ENCODE measurements at places on chromosomes 11 and 22. TPM values are rescaled to one million over a fixed set of nuclear protein-coding genes. Genes with fewer than 3 reads are reported as not detected.
A peak's percentile ranks its signal among the peaks of the same experiment; 100 is the strongest.

DNA sequence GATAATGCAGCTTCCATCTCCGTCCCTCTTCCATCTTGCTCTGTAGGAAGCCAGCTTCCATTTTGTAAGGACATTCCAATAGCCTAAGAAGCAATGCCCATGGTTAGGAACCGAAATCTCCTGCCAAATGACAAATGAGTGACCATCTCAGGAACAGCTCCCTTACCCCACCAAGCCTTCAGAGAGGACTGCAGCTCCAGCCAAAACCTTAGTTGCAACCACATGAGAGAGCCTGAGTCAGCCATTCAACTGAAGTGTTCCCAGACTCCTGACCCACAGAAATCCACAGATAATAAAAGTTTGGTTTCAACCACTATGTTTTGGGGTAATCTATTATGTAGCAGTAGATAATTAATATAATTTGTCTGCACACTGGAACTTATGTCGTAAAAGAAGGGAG lies 51.7 kb upstream of the LDLRAD3 start:
- H3K36me3 ChIP-seq = no peaks in the 10 kb centered on the region
- H3K27ac ChIP-seq = no peak overlapping the region
- H3K4me1 ChIP-seq = peaks cover 16% of the 10 kb centered on the region

- no peaks in the 10 kb centered on the region for H3K27me3 ChIP-seq
- no peak overlapping the region for H3K27ac ChIP-seq
- H3K4me3 ChIP-seq = no peak overlapping the region
Observed at GRCh38 chr11:74255741-74256375, 55.6 kb downstream of the P4HA3 start.

DNA sequence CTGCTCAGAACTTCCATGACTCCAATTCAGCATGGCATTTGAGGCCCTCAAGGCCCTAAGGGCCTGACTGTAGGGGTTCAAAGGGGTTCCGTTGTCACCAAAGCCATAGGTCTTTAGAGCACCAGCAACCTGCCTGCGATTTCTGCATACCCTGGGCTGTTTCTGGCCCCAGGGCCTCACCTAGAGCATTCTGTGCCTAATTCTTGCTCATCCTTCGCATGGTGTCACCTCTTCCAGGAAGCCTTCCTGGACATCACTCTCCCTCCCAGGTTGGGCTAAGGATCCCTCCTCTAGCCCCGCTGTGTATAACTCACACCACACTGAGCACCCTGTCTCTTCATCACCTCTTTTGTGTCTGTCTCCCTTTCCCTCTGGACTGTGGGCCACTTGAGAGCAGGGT lies 194.3 kb downstream of the CEP164 start:
- H3K27ac ChIP-seq = no peak overlapping the region
- DNase-seq = no peak
- H3K36me3 ChIP-seq = no peaks in the 10 kb centered on the region
- H3K4me1 ChIP-seq = peaks cover 8% of the 10 kb centered on the region

DNA sequence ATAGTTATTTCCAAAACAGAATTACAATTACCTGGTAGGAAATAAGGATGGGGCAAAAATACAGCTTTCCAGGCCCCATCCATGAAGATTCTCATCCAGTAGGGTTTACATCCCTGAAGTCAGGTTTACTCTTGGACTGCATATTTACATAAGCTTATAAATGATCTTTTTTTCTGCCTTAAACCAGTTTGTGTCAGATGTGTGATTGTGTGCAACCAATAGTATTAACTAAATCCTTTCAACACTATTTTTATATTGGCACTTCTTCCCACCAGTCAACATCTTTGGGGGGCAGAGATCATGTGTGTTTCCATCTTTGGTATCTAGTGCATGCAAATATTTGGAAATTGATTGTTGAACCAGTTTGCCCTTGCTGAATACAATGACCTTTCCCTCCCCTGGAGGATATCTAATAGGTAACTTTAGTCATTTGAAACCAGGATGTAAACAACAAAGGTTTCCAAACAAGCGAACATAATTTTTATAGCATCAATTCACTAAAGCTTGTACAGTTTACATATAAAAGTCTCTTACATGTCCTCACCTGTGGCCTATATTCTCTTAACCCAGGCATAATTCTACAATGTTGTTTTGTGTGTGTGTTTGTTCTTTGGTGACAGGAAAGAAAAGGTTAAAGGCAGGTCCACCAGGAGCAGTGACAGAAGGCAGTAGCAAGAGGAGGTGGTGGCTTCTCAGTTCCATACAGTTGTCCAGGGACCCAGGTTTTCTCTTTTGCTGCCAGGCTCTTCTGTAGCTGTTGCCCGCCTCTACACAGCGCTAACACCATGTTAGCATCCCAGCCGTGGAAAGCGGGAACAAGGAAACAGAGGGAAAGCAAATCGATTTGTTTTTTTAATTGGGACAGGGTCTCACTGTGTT lies 1.7 kb upstream of the ME3 start:
- peaks cover 13% of the 10 kb centered on the region for H3K4me1 ChIP-seq
- H3K4me3 ChIP-seq = no peak overlapping the region
- H3K36me3 ChIP-seq = no peaks in the 10 kb centered on the region
- no peaks in the 10 kb centered on the region for H3K27me3 ChIP-seq

DNA sequence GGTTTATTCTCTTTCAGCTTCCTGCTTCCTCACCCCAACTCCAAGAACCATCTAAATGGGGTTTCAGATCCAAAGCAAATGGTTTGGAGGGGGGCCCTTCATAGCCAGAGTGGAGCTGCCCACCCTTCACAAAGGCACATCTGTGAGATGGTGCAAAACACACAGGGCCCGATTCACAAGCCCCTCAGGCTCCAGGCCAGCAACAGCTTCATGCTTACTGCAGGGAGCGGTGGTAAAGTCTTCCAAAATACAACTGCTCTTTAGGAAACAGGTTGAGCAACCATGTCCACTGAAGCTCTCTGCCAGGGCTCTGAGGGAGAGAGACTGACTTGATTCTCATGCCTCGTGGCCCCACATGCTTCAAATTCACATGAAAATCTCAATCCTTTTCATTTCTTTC lies 213.0 kb upstream of the NARS2 start:
- H3K4me3 ChIP-seq = no peak overlapping the region
- no peaks in the 10 kb centered on the region for H3K36me3 ChIP-seq
- DNase-seq = no peak
- H3K4me1 ChIP-seq = peaks cover 19% of the 10 kb centered on the region

- peaks cover 4% of the 10 kb centered on the region for H3K4me1 ChIP-seq
- H3K27me3 ChIP-seq = no peaks in the 10 kb centered on the region
- no peaks in the 10 kb centered on the region for H3K36me3 ChIP-seq
- peak; percentile 92 for DNase-seq
Observed at GRCh38 chr11:46120346-46121300, 631 bp downstream of the PHF21A start.

The LTBP3 gene
- polyA plus RNA-seq = 162 TPM

GRCh38 chr11:66975405-66976027 lies 412 bp downstream of the C11orf86 start:
- H3K27me3 ChIP-seq = peaks cover 2% of the 10 kb centered on the region
- no peak overlapping the region for H3K27ac ChIP-seq
- H3K4me1 ChIP-seq = no peaks in the 10 kb centered on the region
- H3K36me3 ChIP-seq = no peaks in the 10 kb centered on the region
- no peak for DNase-seq
- H3K4me3 ChIP-seq = no peak overlapping the region

The SCARF2 gene
- 22.7 TPM for polyA plus RNA-seq

The SDHAF2 gene
- polyA plus RNA-seq = 36.7 TPM

The SHANK3 gene
- 17.7 TPM for polyA plus RNA-seq

The TIMM10 gene
- 50.5 TPM for polyA plus RNA-seq

The UPK2 gene
- 1.5 TPM for polyA plus RNA-seq

DNA sequence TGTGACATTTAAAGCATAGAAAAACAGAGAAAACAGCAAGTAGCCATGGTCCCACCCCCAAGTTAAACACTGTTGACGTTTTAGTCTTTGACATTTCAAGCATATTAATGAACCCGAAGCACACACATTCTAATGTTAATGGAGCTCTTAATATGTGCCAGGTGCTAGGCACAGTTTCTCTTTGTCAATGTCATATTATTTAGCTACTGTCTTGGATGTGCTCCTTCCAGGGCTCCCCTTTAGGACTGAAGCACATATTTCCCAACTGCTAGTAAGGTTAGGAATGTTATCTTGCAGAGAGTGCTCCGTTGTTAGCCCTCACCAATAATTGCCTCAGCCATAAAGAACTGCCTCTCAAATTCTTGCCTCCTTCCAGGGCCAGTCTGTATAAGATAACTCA lies 716.6 kb upstream of the TENM4 start:
- H3K4me1 ChIP-seq = no peaks in the 10 kb centered on the region
- H3K36me3 ChIP-seq = no peaks in the 10 kb centered on the region
- DNase-seq = no peak

DNA sequence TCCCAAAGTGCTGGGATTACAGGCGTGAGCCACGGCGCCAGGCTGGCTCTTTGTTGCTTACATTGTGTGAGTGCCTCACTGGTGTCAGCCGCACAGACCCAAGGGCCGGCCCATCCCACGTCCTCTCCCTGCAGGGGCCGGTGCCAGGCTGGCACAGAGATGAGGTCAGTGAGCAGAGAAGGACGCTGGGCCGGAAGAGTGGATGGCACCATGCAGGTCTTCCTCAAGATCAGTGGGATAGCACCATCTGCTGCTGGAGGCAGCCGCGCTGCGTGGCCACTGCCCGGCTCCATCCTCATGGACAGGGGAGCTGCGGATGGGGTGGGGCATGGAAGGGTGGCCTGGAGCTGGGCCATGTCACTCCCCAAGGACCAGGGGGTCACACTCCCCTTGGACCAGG lies 22.0 kb upstream of the FGF4 start:
- H3K4me1 ChIP-seq = peaks cover 4% of the 10 kb centered on the region
- H3K27ac ChIP-seq = no peak overlapping the region

GRCh38 chr22:25627271-25627852 lies 62.9 kb downstream of the GRK3 start:
- H3K4me1 ChIP-seq = peaks cover 4% of the 10 kb centered on the region
- H3K36me3 ChIP-seq = no peaks in the 10 kb centered on the region
- DNase-seq = peak; percentile 18
- no peaks in the 10 kb centered on the region for H3K27me3 ChIP-seq

DNA sequence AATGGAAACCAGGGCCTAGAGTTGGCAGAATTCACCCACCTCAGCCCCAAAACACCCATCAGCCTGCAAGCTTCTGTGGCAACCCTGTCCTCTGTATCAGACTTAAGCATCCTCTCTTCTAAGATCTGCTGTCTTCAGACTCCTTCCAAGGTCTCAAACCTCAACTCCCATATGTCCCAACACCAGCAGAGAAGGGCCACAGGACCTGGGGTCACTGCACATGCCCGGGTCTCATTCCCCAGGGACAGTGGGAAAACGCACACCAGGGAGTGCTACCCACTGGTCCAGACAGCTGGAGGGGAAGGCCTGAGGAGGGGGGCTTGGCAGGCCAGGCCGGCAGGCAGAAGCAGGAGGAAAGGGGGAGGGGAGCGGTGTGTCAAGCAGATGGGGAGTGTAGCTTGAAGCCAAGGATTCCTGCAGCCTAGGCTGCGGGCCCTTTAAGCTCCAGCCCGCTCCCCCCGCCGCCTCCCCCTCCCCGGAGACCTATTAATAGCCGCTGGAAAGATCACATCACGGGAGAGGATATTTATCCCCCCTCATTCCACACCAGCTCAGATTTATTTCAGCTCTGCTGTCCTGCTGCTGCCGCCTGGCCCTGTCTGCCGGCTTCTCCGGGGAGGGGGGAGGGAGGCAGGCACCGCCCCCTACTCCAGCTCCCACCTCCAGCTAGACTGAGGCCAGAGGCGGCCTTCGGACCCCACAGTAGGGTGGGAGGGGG lies 16.7 kb downstream of the BCL9L start:
- peak overlapping the region; percentile 43 for H3K4me3 ChIP-seq
- H3K36me3 ChIP-seq = peaks cover 49% of the 10 kb centered on the region
- no peaks in the 10 kb centered on the region for H3K27me3 ChIP-seq
- H3K4me1 ChIP-seq = peaks cover 71% of the 10 kb centered on the region
- peak overlapping the region; percentile 98 for H3K27ac ChIP-seq
- DNase-seq = peak; percentile 99

GRCh38 chr22:49322861-49323622 lies 504.6 kb downstream of the BRD1 start:
- no peak overlapping the region for H3K4me3 ChIP-seq
- H3K4me1 ChIP-seq = no peaks in the 10 kb centered on the region
- no peak for DNase-seq
- H3K27ac ChIP-seq = no peak overlapping the region
- H3K36me3 ChIP-seq = no peaks in the 10 kb centered on the region

The THY1 gene
- 162 TPM for polyA plus RNA-seq

GRCh38 chr11:105609832-105610781 lies at the start of gene GRIA4:
GRIA4 (plus strand) TSS chr11:105610073; CDS start chr11:105610998, 925 bp downstream.
- H3K4me1 ChIP-seq = peaks cover 8% of the 10 kb centered on the region
- peak within 1 kb of the TSS; percentile 67 for H3K27ac ChIP-seq
- DNase-seq = peak; percentile 77
- no peaks in the 10 kb centered on the region for H3K36me3 ChIP-seq

- no peak overlapping the region for H3K4me3 ChIP-seq
- no peaks in the 10 kb centered on the region for H3K27me3 ChIP-seq
- H3K27ac ChIP-seq = no peak overlapping the region
- no peak for DNase-seq
Observed at GRCh38 chr22:35725521-35725920, 7.8 kb downstream of the APOL5 start.

GRCh38 chr11:120043328-120043945 lies 94.5 kb downstream of the TRIM29 start:
- no peak for DNase-seq
- no peak overlapping the region for H3K27ac ChIP-seq
- H3K27me3 ChIP-seq = no peaks in the 10 kb centered on the region
- no peak overlapping the region for H3K4me3 ChIP-seq

The C1QTNF4 gene
- 16.8 TPM for polyA plus RNA-seq

DNA sequence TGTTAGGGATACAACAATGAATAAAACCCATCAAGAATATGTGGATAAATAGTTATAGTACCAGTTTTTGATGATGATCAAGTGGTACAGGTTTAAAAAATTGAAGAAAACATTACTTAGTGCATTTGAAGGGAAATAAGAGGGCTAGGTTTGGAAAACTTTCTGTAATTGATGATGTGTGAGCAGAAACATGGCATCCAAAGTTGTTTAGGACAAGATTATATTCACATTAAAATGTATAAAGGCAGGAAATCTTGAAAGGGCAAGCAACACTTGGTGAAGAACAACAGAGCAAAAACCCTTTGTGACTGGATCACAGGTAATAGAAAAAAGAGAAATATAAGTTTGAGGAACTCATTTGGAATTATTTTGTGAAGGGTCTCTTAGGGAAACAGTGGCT lies 572.3 kb upstream of the RAG2 start:
- no peak for DNase-seq
- H3K36me3 ChIP-seq = no peaks in the 10 kb centered on the region
- H3K4me3 ChIP-seq = no peak overlapping the region
- no peaks in the 10 kb centered on the region for H3K27me3 ChIP-seq

GRCh38 chr11:96091476-96091875 lies 167.6 kb upstream of the MTMR2 start:
- H3K36me3 ChIP-seq = no peaks in the 10 kb centered on the region
- no peak overlapping the region for H3K4me3 ChIP-seq
- H3K27me3 ChIP-seq = no peaks in the 10 kb centered on the region
- H3K27ac ChIP-seq = no peak overlapping the region

The P4HA3 gene
- polyA plus RNA-seq = 1.00 TPM

- no peak overlapping the region for H3K27ac ChIP-seq
- H3K4me1 ChIP-seq = peaks cover 2% of the 10 kb centered on the region
- no peak overlapping the region for H3K4me3 ChIP-seq
- peaks cover 14% of the 10 kb centered on the region for H3K27me3 ChIP-seq
- DNase-seq = no peak
Observed at GRCh38 chr11:123181767-123182500, 13.1 kb downstream of the CLMP start.

The SPDYC gene
- 0.16 TPM for polyA plus RNA-seq

The SCGB1A1 gene
- polyA plus RNA-seq = not detected

The OR51G1 gene
- not detected for polyA plus RNA-seq

The CARD18 gene
- polyA plus RNA-seq = not detected
